ENCODE measurements at places on chromosomes 4 and X. TPM values are rescaled to one million over a fixed set of nuclear protein-coding genes. Genes with fewer than 3 reads are reported as not detected.

GRCh38 chr4:3437998-3438846, 3.5 kb upstream of the HGFAC start:
- no peak for DNase-seq

- no peak for DNase-seq
Observed at GRCh38 chr4:76373919-76374552, 46.9 kb downstream of the CCDC158 start.

- no peak for DNase-seq
Observed at GRCh38 chr4:26356081-26356501, 35.3 kb downstream of the RBPJ start.

Gene GAB1
- 0.20 TPM for total RNA-seq

- no peak for DNase-seq
Observed at GRCh38 chrX:44020693-44021092, 47.5 kb upstream of the NDP start.

GRCh38 chrX:38699121-38699520, 102.1 kb upstream of the MID1IP1 start:
- no peak for DNase-seq

- DNase-seq = no peak
Observed at GRCh38 chr4:7503559-7504249, 69.0 kb upstream of the PSAPL1 start.

DNA sequence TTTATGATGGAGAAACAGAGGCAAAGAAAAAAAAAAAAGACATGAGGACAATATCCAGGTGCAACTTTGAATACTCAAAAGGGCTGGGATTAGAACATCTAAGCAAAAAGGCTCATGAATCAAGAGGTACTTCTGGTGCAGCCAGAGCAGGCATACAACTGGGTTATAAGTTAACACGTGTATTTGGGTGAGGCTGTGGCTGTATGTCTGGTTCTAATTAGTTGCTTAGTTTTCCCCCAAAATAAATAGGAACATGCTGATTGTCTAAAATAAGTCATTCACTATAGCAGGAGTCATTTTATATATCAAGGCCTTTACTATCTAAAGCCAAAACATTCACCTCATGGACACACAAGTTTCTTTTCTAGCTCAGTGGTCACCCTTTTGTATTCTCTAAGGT, 20.2 kb downstream of the NHS start:
- DNase-seq = no peak

- DNase-seq = no peak
Observed at GRCh38 chr4:109875106-109875505, 27.2 kb downstream of the LRIT3 start.

- DNase-seq = no peak
Observed at GRCh38 chr4:185811509-185812364, at the start of gene SORBS2. TSS of gene SORBS2 (minus strand) at chr4:185812194. CDS start at chr4:185690571, 121,623 bp downstream.

DNA sequence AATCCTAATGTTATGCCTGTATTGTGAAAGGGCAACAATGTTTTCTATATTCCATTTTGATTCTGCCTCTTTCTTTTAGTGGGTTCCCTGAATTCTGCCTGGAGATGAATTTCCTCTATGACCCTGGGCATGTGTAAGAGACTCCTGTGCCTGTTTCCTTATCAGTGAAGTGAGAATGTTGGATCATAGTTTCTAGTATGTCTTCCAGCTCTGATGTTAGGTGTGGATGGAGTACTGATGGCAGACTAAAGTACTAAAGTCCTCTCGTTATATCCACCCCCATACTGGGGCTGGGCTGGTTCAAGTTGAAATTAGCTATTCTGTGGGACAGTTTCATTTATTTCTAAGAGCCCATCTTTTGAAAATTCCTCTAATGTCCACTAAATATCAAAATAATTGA, 29.6 kb downstream of the PLAC1 start:
- DNase-seq = no peak

DNA sequence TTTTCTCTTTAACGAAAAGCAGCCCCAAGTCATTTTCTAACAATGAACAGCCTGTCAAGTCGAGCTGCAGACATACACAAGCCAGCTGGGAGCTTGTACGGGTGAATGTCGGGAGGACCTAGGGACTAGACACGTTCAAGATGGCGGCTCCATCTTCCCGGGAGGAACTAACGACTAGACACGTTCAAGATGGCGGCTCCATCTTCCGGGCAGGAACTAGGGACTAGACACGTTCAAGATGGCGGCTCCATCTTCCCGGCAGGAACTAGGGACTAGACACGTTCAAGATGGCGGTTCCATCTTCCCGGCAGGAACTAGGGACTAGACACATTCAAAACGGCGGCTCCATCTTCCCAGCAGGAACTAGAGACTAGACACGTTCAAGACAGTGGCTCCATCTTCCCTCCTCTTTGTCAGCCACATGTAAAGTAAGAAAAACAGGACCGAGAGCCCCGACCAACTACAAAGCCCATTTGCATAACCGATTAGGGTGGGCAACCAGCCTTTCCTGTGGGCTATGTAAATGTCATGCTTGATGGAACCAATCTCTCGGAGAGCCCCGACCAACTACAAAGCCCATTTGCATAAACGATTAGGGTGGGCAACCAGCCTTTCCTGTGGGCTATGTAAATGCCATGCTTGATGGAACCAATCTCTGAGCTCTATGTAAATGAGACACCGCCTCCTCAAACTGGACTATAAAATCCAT, 175.5 kb downstream of the DHRSX start:
- peak; percentile 18 for DNase-seq

Gene SUPT20HL2
- total RNA-seq = not detected

Gene TMSB15C
- total RNA-seq = 2.0 TPM

Gene SLC38A5
- 92.6 TPM for total RNA-seq

DNA sequence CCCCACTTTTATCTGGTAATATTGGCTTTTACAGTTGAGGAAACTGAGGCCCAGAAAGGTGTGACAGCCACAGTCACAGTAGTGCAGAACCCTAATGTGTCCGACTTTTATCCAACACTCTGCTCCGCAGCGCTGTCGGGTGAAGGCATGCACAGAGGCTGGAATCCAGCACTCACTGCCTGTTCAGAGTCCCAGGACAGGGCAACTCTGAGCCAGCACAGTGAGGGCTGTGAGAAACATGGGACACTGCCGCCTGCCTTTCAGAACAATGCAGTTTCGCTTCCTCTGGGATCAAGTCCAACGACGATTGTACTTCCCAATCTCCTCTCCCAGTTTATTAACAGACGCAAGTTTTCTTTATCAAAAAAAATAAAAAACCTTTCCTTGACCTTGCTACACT, 41.9 kb upstream of the PDGFRA start:
- no peak for DNase-seq

DNA sequence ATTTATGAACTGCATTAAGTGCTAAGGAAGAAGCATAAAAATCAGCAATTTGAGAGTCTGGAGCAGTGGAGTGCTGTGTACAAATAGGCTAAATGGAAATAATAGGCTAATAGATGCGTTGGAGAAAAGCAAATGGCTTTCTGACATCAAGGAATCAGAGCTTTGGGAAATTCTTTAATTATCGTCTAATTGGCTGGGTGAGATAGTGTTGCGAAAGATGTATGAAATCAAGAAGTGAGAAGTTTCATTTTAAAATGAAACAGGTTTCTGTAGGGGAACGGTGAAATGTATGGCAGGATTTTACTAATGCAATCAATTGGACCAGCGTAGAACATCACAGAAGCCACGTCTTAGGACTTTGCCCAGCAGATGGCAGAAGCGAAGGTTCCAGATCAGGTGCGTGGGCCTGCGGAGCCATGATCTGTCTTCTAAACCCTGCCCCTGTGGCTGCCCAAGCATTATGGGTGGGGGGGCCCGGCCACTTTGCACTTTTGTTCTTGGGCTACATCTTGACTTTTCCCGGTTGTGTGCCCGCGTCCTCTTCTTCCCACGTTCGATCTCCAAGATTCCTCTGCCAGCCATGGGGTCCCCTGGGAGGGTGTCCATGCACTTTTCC, 118.5 kb upstream of the SHISA3 start:
- DNase-seq = no peak

DNA sequence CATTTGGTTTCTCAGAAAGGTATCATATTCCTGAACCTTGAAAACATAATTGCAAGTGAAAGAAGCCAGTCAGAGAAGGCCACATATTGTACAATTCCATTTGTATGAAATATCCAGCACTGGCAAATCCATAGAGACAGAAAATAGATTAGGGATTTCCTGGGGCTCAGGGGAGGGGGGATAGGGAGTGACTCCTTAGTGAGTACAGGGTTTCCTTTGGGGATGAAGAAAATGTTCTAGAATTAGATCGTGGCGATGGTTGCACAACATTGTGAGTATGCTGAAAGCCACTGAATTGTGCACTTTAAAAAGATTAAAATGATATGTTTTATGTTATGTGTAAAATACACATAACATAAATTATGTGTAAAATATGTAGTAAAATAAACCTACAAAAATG, 10.3 kb downstream of the XPNPEP2 start:
- no peak for DNase-seq

DNA sequence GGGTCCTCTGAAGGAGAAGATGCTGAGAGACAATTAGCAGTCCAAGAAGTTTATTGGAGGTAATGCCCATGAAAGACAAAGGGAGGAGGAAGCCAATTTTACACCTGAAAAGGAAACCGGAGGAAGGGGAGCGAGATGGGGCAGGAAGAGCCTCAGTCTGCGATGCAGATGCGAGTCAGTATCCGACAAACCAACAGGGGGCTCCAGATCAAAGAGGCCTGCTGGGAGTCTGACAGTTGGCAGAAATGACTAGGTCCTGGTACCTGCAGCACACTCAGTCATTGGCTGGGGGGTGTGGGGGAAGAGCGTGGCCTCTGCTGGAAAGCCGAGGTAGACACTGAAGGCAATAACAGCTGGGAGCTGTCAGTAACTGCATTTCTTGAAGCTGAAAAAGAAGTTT, 231.1 kb upstream of the CENPE start:
- DNase-seq = peak; percentile 27

GRCh38 chr4:92236877-92237276, 66.9 kb upstream of the GRID2 start:
- no peak for DNase-seq

DNA sequence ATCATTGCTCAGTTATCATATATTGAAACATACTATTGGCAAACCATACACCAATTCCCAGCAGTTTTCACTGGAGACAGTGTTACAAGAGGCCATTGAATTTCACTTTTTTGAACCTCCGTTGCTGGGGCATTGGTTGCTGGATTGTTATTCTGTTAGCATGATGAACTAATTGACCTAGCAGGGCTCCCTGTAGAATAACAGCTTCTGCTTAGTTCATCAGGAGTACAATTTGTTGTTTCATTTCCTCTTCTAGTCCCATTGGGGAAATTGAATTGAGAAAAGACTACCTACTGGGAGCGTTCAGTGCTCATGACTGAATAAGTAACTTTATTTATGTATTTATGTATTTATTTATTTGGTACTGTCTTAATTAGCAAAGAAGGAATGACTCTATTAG, 151.6 kb downstream of the SLIT2 start:
- DNase-seq = no peak

GRCh38 chrX:150635952-150636351, 57.2 kb upstream of the MTMR1 start:
- DNase-seq = peak; percentile 4

- DNase-seq = peak; percentile 50
Observed at GRCh38 chr4:81516241-81516640, 44.5 kb upstream of the RASGEF1B start.

DNA sequence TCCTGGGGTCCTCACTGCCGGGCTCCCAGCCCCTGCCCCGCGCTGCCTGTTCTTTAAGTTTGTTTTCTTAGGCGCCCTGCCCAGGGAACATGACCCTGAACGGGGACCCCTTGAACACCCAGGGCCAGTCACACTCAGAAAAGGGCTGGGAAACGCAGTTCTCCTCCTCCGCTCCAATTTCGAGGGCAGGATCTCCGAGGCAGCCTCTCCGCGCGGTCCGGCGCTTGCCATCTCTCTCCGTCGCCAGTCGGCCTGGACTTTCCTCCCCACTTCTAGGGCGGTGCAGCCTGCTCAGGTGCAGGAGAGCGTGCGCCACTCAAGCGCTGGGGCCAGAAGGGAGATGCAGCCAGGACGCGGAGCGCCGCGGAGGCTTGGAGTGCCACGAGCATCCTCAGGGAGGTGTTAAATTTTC, 9.9 kb downstream of the PRDM8 start:
- no peak for DNase-seq

Gene USP17L19
- total RNA-seq = not detected

DNA sequence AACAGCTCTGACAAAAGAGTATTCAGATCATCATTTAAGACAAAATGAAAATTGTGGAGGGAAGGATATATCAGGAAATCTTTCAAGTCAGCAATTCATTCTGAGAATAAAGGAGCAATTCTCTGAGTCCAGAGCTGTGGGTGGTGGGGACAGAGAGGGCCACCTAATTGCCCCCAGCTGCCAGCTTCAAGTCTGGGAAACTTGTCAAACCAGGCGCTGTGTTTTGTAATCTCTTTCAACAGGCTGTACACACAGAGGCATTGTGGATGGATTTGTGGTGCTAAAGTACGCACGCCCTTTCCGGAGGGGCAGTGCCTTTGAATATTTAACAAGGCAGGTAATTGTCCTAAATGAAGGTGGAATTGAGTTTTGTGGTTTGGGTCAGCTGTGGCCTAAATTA, 591.1 kb upstream of the BOD1L1 start:
- no peak for DNase-seq

DNA sequence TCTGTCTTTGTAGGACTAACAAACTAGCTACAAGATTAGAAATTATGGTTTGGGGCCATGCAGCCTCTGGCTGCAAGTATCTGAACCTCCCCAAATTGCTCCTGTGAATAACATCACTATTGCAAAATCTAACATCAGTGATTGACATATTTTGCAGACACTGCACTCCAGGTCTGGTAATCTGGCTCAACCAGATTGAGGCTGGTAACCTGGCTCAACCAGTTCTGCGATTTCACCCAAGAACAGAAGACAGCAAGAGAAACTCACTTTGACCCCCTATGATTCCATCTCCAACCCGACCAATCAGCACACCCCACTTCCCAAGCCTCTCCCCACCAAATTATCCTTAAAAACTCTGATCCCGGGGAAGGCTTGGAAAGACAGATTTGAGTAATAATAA, 20.9 kb downstream of the SPIN3 start:
- DNase-seq = no peak

DNA sequence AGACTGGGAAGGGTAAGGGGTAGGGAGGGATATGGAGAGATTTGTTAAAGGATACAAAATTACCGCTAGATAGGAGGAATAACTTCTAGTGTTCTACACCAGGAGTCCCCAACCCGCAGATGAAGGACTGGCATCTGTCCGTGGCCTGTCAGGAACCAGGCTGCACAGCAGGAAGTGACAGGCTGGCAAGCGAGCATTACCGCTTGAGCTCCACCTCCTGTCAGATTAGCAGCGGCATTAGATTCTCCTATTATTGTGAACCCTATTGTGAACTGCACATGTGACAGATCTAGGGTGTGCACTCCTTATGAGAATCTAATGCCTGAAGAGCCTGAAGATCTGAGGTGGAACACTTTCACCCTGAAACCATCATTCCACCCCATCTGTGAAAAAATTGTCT, 27.9 kb upstream of the BBS7 start:
- DNase-seq = peak; percentile 34

Gene DCUN1D4
- total RNA-seq = 32.6 TPM

DNA sequence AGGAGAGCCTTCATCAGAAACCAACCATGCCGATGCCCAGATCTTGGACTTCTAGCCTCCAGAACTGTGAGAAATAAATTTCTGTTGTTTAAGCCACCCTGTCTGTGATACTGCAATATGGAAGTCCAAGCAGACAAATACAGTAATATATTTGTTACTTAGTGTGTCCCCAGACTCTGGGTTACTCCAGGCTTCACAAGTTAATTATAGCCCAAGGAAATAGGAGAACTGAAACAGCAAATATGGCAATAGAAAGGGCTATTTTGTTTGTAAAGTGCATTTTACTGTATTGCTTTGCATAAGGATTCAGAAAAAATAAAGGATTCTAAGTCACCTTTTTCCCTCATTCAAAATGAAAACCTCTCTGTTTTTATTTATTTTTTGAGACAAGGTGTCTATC, 15.7 kb downstream of the TIGD4 start:
- no peak for DNase-seq

Gene C1QTNF7
- total RNA-seq = not detected

Measured in activated CD8-positive, alpha-beta T cell treated with anti-CD3 and anti-CD28 coated beads for 36 hours (primary cell).